MCF 10A (cell line): ENCODE measurements at places on chromosomes 1 and 21. TPM values are rescaled to one million over a fixed set of nuclear protein-coding genes. Genes with fewer than 3 reads are reported as not detected.

MIXL1 gene
- total RNA-seq: not detected in 2 replicates

PLA2G2C gene
- not detected in 2 replicates for total RNA-seq

KRTAP20-2 gene
- total RNA-seq: not detected in 2 replicates

GRIK3 gene
- not detected in 2 replicates for total RNA-seq

WDR64 gene
- total RNA-seq: not detected in 2 replicates

MAP10 gene
- total RNA-seq: not detected in 2 replicates

ORC1 gene
- total RNA-seq: 1.8 and 2.7 TPM in 2 replicates

APH1A gene
- total RNA-seq: 123 and 154 TPM in 2 replicates

EDARADD gene
- 0.65 and 1.1 TPM in 2 replicates for total RNA-seq
